ENCODE measurements at places on chromosomes 7 and 10.

- peaks cover 2% of the 10 kb centered on the region for H3K4me1 ChIP-seq
- H3K4me3 ChIP-seq: peak overlapping the region; percentile 53
- peaks cover 18% of the 10 kb centered on the region for H3K27me3 ChIP-seq
- no peak for DNase-seq
These were observed 4.3 kb downstream of the HOXA11 start for GRCh38 chr7:27180431-27181420.

GRCh38 chr10:77774940-77775391 is 137.4 kb upstream of the KCNMA1 start:
- no peak overlapping the region for H3K27ac ChIP-seq
- H3K4me3 ChIP-seq: no peak overlapping the region
- DNase-seq: no peak
- no peaks in the 10 kb centered on the region for H3K4me1 ChIP-seq
- no peaks in the 10 kb centered on the region for H3K36me3 ChIP-seq

GRCh38 chr7:34757570-34758110 is 99.6 kb downstream of the NPSR1 start:
- H3K27ac ChIP-seq: no peak overlapping the region
- DNase-seq: no peak
- H3K4me1 ChIP-seq: no peaks in the 10 kb centered on the region
- no peaks in the 10 kb centered on the region for H3K36me3 ChIP-seq
- H3K4me3 ChIP-seq: no peak overlapping the region
- H3K27me3 ChIP-seq: no peaks in the 10 kb centered on the region

DNA sequence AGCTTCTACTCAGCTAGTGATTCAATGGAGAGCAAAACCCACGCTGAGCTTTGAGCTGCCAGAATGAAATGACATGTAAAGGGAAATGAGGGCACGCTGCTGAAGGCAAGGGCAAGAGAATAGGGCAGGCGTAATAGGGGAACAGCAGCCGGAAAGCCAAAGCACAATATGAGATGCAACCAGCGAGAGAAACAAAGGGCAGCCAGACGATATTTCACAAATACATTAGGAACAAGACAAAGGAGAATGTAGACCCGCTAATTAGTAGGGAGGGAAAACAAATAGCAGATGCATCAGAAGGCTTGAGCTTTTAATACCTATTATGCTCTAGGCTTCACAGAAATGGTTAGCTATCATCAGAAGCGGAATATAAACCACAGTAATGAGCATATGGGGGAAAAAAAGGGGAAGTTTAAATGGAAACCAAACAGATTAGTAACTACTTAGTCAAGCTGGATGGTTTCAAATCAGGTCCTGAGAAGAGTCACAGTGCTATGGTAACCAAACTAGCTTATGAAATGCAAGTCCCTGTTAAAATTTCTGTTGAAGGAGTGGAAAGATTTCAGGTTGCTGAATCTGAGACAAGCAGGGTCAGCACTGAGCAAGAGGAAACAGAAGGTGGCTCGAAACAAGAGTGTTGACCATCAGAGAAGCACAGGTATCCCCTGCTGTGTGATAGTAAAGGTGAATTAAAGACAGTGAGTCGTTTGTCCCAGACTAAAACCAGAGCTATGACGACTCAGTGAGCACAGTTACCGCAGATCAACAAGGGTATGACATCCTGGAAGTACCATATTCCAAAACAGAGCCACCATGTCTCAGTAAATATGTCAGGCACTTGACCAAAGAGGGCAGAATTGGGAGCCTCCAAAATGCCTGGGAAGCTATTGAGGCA is 496.9 kb upstream of the CELF2 start:
- no peaks in the 10 kb centered on the region for H3K27me3 ChIP-seq
- no peaks in the 10 kb centered on the region for H3K36me3 ChIP-seq
- no peak for DNase-seq
- no peak overlapping the region for H3K27ac ChIP-seq
- H3K4me3 ChIP-seq: no peak overlapping the region

GRCh38 chr10:29426420-29426819 is 137.6 kb downstream of the LYZL1 start:
- H3K4me3 ChIP-seq: no peak overlapping the region
- no peaks in the 10 kb centered on the region for H3K36me3 ChIP-seq
- DNase-seq: no peak
- peaks cover 13% of the 10 kb centered on the region for H3K4me1 ChIP-seq
- H3K27ac ChIP-seq: no peak overlapping the region
- H3K27me3 ChIP-seq: no peaks in the 10 kb centered on the region

DNA sequence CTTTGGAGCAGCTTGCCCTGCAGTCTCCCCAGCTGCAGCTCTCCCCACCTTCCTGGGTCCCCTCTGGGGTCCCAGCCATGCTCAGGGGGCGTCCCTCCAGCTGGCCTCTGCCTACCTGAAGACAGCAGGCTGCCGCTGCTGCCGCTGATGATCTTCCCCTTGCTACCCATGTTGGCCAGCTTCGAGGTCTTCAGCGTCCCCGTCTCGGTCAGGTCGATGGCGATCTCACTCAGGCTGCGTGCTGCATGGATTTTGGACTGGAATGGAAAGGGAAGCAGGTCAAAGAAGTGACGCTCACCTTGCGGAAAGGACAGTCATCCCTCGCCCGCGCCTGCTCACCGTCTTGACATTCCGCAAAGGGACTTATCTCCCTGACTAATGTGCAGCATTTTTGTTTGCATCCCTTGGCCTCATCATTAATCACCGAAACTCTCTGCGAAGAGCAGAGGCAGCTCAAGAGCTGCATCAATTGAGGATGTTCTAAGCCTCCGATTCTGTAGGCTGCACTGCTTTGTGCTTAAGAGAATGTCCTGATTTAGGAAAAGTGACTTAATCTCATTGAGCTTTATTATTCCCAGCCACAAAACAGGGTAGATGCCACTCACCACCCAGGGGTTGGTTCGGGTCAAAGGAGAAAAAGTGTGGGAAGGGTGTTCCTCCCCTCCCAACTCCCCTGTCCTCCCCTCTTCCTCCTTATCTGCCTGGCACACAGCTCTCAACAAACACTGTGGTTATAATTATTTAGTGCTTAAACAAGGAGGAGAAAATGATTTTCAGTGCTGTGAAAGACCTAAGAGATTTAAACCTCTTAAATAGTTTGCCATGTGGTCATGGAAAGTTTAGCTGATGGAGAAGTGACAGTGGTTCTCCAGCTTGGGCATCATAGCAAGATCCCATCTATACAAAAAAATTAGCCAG is 107.3 kb downstream of the PRPF18 start:
- DNase-seq: no peak
- H3K4me1 ChIP-seq: no peaks in the 10 kb centered on the region
- H3K27ac ChIP-seq: no peak overlapping the region
- H3K4me3 ChIP-seq: no peak overlapping the region

GRCh38 chr10:52526251-52526823 is 212.3 kb downstream of the DKK1 start:
- no peak overlapping the region for H3K4me3 ChIP-seq
- H3K36me3 ChIP-seq: no peaks in the 10 kb centered on the region
- H3K4me1 ChIP-seq: no peaks in the 10 kb centered on the region
- DNase-seq: no peak
- no peak overlapping the region for H3K27ac ChIP-seq
- no peaks in the 10 kb centered on the region for H3K27me3 ChIP-seq

- no peaks in the 10 kb centered on the region for H3K4me1 ChIP-seq
- no peaks in the 10 kb centered on the region for H3K27me3 ChIP-seq
- H3K4me3 ChIP-seq: no peak overlapping the region
- H3K27ac ChIP-seq: no peak overlapping the region
- DNase-seq: no peak
These were observed 59.5 kb upstream of the CDCA7L start for GRCh38 chr7:22005151-22005550.

DNA sequence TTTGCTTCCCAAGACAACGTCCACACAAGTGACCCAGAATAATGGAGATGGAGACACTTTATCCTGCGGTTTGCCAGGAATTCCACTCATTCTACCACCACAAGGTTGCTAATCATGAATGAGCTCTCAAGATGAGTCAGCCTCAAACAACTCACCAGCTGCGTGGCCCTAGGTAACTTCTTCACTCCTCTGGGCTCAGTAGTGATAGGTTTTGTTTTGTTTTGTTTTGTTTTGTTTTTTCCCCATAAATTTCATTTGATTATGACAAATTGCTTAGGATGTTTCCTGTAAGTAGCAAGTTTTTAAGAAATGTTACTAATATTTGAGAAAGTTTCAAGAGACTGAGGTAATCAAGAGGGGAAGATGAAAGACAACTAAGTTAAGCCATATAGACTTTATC is 286.8 kb downstream of the PARD3 start:
- peaks cover 8% of the 10 kb centered on the region for H3K4me1 ChIP-seq
- H3K36me3 ChIP-seq: no peaks in the 10 kb centered on the region
- no peak overlapping the region for H3K27ac ChIP-seq
- H3K4me3 ChIP-seq: no peak overlapping the region

DNA sequence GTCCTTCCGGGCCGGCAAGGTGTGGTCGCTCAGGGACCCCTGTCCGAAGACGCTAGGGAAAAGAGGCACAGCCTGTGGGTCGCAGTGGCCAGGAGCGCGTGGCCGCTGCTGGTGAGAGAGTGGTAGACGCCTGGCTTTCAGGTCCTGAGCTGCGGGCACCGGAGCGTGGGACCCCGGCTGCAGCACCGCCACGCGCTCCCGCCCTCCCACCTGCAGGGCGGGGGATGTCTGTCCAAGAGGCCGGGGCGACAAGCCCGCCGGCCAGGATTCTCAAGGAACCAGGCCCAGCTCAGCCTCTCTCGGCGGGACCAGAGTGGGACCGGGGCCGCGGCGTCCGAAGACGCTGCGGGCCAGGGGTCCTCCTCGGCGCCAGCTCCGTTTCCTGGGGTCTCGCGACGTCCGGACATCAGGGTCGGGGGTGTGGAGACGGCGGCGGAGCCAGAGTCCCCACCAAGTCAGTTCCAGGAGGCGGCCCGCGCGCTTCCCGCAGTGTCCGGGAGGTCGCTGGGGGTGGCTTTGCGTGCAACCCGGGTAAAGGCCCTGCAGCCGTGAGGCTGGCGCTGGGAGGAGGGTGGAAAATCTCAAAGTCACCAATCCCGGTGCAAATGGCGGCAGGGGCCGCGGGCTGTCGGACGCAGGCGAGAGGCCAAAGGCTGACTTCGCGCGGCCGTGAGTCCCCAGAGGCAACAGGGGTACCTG is 5.5 kb downstream of the ZNF503 start:
- H3K4me1 ChIP-seq: peaks cover 3% of the 10 kb centered on the region
- no peaks in the 10 kb centered on the region for H3K36me3 ChIP-seq
- H3K4me3 ChIP-seq: peak overlapping the region; percentile 93
- H3K27me3 ChIP-seq: no peaks in the 10 kb centered on the region

DNA sequence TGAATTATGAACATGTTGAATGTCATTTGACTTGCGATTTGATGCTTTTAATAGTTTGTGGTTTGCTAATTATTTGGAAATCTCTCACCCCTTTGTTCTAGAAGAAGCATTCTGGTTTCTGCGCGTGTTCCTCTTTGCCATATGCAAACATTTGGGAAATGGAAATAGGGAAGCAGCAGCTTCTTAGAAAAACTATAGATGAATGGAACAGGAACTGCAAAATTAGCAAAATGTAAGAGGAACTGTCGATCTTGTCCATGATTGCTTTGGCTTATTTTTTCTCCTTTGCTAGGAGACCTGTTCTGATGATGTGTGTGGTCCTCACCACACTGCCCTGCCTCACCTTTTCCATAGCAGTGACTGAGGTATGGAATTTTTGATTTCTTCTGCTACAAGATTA is 19.0 kb downstream of the TMEM236 start:
- no peak overlapping the region for H3K4me3 ChIP-seq
- no peak overlapping the region for H3K27ac ChIP-seq
- H3K4me1 ChIP-seq: no peaks in the 10 kb centered on the region
- H3K27me3 ChIP-seq: no peaks in the 10 kb centered on the region
- DNase-seq: no peak

- no peaks in the 10 kb centered on the region for H3K36me3 ChIP-seq
- H3K27me3 ChIP-seq: no peaks in the 10 kb centered on the region
- no peak within 1 kb of the TSS for H3K27ac ChIP-seq
- DNase-seq: no peak
- H3K4me3 ChIP-seq: no peak within 1 kb of the TSS
These were observed at the start of gene ANKRD7 for GRCh38 chr7:118224521-118224920. Gene ANKRD7, plus strand, starts transcription at chr7:118224704. Its CDS starts 127 bp downstream, at chr7:118224831.

GRCh38 chr7:80604436-80604835 is 34.0 kb upstream of the CD36 start:
- H3K27ac ChIP-seq: no peak overlapping the region
- H3K4me1 ChIP-seq: no peaks in the 10 kb centered on the region
- no peak for DNase-seq
- no peaks in the 10 kb centered on the region for H3K36me3 ChIP-seq
- H3K27me3 ChIP-seq: no peaks in the 10 kb centered on the region

GRCh38 chr7:149789101-149789500 is 15.7 kb upstream of the ZNF467 start:
- H3K36me3 ChIP-seq: no peaks in the 10 kb centered on the region
- H3K27me3 ChIP-seq: no peaks in the 10 kb centered on the region
- H3K27ac ChIP-seq: no peak overlapping the region
- DNase-seq: no peak
- no peak overlapping the region for H3K4me3 ChIP-seq

GRCh38 chr7:23396222-23397015 is 73.9 kb downstream of the IGF2BP3 start:
- DNase-seq: no peak
- H3K27me3 ChIP-seq: no peaks in the 10 kb centered on the region
- no peak overlapping the region for H3K4me3 ChIP-seq
- H3K27ac ChIP-seq: no peak overlapping the region

DNA sequence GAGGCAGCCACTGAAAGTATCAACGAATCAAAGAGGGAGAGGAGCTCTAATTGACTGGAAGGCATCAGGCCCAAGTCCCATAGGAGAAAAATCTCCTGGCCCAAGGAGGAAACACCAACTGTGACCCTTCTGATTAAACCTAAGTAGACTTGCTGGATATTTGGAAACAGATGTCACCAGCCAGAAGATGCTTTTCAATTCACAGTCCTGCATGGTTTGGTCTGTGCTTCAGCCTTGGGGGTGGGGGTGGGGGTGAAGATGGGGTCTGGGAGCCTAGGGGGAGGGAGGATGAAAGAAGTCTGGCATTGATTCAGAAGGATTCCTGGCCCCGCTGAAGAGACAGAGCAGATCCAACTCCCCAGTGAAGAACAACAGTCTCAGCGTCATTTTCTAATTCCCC is 623.7 kb downstream of the PARD3 start:
- no peaks in the 10 kb centered on the region for H3K4me1 ChIP-seq
- H3K27ac ChIP-seq: no peak overlapping the region
- H3K27me3 ChIP-seq: no peaks in the 10 kb centered on the region
- DNase-seq: no peak
- H3K4me3 ChIP-seq: no peak overlapping the region

GRCh38 chr10:48361176-48361575 is 54.7 kb downstream of the MAPK8 start:
- no peaks in the 10 kb centered on the region for H3K27me3 ChIP-seq
- H3K36me3 ChIP-seq: no peaks in the 10 kb centered on the region
- no peak overlapping the region for H3K4me3 ChIP-seq
- DNase-seq: no peak

DNA sequence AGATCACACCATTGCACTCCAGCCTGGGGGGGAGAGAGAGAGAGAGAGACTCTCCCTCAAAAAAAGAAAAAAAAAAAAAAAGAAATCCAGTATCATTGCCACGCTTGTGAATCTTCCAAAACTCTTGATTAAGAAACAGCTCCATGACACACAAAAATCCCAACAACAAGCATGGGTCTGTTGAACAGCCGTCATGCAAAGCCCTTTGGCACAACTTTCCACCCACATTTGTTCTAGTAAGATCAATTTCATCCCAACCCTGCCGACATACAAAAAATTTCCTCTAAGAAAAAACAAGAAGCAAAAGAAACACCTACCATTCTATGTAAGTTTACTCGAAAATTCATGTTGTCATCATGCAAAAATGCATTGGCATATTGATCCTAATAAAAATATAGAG is 62.8 kb downstream of the ARMH3 start:
- no peaks in the 10 kb centered on the region for H3K36me3 ChIP-seq
- no peak for DNase-seq
- no peaks in the 10 kb centered on the region for H3K4me1 ChIP-seq
- no peak overlapping the region for H3K27ac ChIP-seq

Measured in ovary (tissue), 10 donors.